ENCODE measurements at places on chromosomes 12 and 14. TPM values are rescaled to one million over a fixed set of nuclear protein-coding genes. Genes with fewer than 3 reads are reported as not detected.

B4GALNT3 gene
- 2.3 TPM for total RNA-seq

KRT72 gene
- not detected for total RNA-seq

SAMD15 gene
- 1.4 TPM for total RNA-seq

TAS2R46 gene
- 0.46 TPM for total RNA-seq

GTF2H3 gene
- total RNA-seq = 40.7 TPM

TPH2 gene
- not detected for total RNA-seq

BCL11B gene
- 0.23 TPM for total RNA-seq

XRCC3 gene
- total RNA-seq = 36.8 TPM

CLEC6A gene
- total RNA-seq = not detected

- H3K4me1 ChIP-seq = no peaks in the 10 kb centered on the region
- no peak overlapping the region for H3K4me3 ChIP-seq
- no peaks in the 10 kb centered on the region for H3K27me3 ChIP-seq
- no peak for DNase-seq
- no peak overlapping the region for H3K27ac ChIP-seq
Measured at GRCh38 chr12:132117558-132117875, 26.6 kb downstream of the DDX51 start.

DNA sequence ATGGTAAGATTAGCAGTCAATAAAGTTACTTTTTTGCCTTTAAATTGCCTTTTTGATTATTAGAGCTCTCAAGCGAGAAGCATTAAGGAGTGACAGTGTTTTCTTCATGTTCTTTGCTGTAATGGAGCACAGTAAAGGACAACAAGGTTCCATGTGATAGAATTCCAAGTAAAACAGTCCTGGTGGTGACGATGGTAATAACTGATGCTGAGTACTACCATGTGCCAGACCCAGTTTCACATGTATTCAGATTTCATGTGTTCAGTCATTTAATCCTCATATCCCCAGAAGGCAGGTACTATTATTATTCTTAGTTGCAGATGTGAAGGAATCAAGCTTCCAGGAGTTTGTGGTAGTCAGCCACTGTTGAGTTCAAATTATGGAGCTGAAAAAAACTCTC lies 79.0 kb downstream of the FRMD6 start:
- DNase-seq = no peak
- H3K4me3 ChIP-seq = no peak overlapping the region
- H3K27me3 ChIP-seq = no peaks in the 10 kb centered on the region

DNA sequence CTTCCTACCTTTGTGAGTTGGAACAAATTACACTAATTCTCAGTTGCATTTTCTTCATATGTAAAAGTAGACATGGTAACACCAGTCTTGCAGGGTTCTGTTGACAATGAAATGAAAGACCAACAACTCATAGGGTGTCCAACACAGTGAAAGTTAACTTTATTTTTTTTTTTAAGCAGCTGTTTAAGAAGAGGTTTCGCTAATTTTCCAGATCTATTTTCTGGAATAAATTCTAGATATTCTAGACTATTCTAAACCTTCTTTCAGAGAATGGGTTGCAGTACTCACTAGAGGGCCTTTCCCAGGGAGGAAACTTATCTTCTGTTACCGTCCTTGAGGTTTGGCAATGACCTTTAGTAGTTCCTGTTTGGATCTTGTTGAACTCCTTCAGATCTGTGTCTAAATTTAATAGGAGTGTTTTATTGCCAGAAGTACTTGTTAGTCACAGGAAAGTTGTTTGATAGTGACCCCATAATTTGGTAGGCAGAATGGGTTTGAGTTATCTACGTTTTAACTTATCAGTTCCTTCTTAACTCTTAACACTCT lies 2.8 kb upstream of the ART4 start:
- H3K27ac ChIP-seq = no peak overlapping the region
- no peak overlapping the region for H3K4me3 ChIP-seq
- no peak for DNase-seq
- H3K36me3 ChIP-seq = no peaks in the 10 kb centered on the region

GRCh38 chr12:43100231-43100630 lies 451.8 kb downstream of the ADAMTS20 start:
- H3K27me3 ChIP-seq = no peaks in the 10 kb centered on the region
- H3K36me3 ChIP-seq = no peaks in the 10 kb centered on the region
- DNase-seq = no peak
- no peak overlapping the region for H3K4me3 ChIP-seq
- H3K4me1 ChIP-seq = no peaks in the 10 kb centered on the region

DNA sequence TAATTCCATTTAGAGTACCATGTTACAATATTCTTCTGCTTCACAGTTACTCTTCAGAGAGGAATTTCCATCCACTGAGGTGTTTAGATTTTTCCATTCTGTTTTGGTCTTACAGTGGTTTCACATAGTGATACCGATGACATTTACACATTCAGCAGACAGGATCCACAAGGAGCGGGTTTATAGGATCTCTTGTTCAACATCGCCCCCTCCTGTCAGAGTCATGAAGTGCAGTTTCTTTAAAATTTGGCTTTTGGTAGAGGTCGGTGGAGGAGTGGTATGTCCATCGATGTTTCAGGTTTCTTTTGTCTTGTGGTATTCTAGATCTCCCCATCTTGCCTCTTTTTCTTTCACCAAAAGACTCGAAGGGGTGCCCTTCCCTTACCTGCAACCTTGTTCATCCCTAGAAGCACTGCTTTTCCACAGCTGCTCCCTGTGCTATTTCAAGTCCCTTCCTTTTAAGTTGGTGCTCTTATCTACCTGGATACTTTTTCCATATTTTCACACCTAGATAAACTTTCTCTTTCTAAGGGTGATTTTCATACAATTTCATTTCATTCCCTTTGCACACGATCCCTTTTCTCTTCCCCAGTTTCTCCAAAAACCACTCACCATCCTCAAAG lies 181.3 kb downstream of the ITPR2 start:
- no peaks in the 10 kb centered on the region for H3K27me3 ChIP-seq
- peak overlapping the region; percentile 5 for H3K27ac ChIP-seq
- peak; percentile 77 for DNase-seq
- H3K4me3 ChIP-seq = no peak overlapping the region
- no peaks in the 10 kb centered on the region for H3K4me1 ChIP-seq
- no peaks in the 10 kb centered on the region for H3K36me3 ChIP-seq

- H3K4me3 ChIP-seq = no peak overlapping the region
- peaks cover 2% of the 10 kb centered on the region for H3K36me3 ChIP-seq
- H3K4me1 ChIP-seq = no peaks in the 10 kb centered on the region
Measured at GRCh38 chr12:112153181-112153892, 28.0 kb downstream of the TRAFD1 start.

DNA sequence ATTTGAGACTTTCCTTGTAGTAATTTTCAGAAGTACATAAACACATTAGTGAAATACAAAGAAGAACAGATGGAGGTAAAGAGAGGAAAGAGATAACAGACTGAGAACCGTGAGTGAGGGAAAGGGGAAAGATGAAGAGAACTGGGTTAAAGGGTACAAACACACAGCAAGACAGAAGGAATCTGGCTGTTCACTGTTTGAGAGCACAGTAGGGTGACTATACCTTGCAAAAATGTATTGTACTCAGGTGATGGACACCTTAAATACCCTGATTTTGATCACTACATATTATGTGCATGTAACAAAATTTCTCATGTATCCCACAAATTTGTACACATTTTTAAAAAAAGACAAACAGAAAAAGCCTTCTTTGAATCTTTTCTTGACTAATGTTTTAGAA lies 2.7 kb upstream of the TRHDE start:
- DNase-seq = no peak
- H3K27me3 ChIP-seq = peaks cover 38% of the 10 kb centered on the region
- H3K27ac ChIP-seq = no peak overlapping the region
- H3K4me1 ChIP-seq = peaks cover 10% of the 10 kb centered on the region
- no peaks in the 10 kb centered on the region for H3K36me3 ChIP-seq

- no peaks in the 10 kb centered on the region for H3K27me3 ChIP-seq
- DNase-seq = no peak
Measured at GRCh38 chr14:101858791-101859537, 97.5 kb downstream of the PPP2R5C start.

GRCh38 chr12:89470741-89471509 lies 53.7 kb downstream of the GALNT4 start:
- H3K27me3 ChIP-seq = no peaks in the 10 kb centered on the region
- no peaks in the 10 kb centered on the region for H3K4me1 ChIP-seq
- H3K4me3 ChIP-seq = no peak overlapping the region
- peak; percentile 33 for DNase-seq
- H3K36me3 ChIP-seq = no peaks in the 10 kb centered on the region

GRCh38 chr14:76726551-76726970 lies 34.7 kb upstream of the VASH1 start:
- DNase-seq = no peak
- peaks cover 2% of the 10 kb centered on the region for H3K27me3 ChIP-seq
- H3K4me1 ChIP-seq = no peaks in the 10 kb centered on the region

DNA sequence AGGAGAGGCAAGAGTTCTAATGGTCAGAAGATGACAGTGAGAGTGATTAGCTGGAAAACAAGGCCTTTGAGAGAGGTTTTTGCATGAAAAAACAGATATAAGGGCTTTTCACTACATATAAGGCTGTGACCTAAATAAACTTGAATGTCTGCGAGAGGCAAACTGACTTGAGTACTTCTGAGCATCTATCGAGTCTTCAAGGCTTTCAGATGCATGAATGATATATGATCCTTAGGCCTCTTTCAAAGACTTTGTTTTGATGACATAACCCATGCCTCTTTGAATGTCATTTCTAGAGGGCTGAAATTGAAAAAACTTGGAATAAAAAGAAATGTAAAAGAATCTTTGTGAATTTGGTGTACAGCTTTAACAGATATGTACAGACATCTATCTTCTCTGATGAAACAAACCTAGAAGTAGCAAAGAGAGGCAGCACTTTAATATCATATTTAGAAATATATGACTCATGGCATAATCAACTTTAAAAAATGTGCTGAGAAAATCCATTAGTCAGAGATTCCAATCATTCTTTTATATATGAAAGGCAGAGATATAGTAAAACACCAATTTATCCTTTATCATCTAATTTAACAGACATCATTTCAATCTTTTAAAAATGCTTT lies 72.6 kb downstream of the PPM1H start:
- no peak overlapping the region for H3K4me3 ChIP-seq
- no peaks in the 10 kb centered on the region for H3K36me3 ChIP-seq
- peak overlapping the region; percentile 19 for H3K27ac ChIP-seq
- H3K27me3 ChIP-seq = no peaks in the 10 kb centered on the region

DNA sequence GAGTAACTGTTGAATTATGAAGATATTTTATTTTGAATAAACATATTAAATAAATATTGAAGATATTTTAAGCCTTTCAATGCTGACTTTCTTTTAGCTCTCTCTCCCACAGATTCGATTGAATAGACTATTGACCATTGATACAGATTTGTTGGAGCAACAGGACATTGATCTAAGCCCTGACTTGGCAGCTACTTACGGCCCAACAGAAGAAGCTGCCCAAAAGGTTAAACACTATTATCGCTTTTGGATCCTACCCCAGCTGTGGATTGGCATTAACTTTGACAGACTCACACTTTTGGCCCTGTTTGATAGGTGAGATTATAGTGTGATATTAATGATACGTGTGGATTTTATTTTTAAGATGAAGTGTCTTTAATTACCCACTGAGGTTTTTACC lies 105.6 kb downstream of the PCNX1 start:
- H3K27ac ChIP-seq = no peak overlapping the region
- H3K4me3 ChIP-seq = no peak overlapping the region
- H3K36me3 ChIP-seq = no peaks in the 10 kb centered on the region

DNA sequence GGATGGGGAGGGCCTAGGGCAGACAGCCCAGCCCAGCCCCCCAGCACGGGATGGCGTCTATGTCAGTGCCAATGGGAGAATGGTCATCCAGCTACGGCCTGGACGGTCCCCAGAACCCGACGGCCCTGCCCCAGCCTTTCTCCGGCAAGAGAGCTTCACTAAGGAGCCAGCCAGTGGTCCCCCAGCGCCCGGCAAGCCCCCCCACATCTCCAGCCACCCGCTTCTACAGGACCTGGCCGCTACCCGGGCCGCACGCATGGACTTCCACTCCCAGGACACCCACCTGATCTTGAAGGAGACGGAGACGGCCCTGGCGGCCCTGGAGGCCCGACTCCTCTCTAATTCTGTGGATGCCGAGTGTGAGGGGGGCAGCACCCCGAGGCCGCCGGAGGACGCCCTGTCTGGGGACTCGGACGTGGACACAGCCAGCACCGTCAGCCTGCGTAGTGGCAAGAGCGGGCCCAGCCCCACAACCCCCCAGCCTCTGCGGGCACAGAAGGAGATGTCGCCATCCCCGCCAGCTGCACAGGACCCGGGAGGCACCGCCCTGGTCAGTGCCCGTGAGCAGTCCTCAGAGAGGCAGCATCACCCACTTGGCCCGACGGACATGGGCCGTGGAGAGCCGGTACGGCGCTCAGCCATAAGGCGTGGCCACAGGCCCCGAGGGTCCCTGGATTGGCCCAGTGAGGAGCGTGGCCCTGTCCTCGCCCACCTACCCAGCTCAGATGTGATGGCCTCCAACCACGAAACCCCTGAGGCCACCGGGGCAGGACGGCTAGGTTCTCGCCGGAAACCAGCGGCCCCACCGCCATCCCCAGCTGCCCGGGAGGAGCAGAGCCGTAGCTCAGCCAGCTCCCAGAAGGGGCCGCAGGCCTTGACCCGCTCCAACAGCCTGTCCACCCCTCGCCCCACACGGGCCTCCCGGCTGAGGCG lies 21.9 kb downstream of the CEP170B start:
- H3K4me3 ChIP-seq = no peak overlapping the region
- no peaks in the 10 kb centered on the region for H3K27me3 ChIP-seq
- DNase-seq = no peak
- H3K27ac ChIP-seq = no peak overlapping the region
- no peaks in the 10 kb centered on the region for H3K36me3 ChIP-seq

DNA sequence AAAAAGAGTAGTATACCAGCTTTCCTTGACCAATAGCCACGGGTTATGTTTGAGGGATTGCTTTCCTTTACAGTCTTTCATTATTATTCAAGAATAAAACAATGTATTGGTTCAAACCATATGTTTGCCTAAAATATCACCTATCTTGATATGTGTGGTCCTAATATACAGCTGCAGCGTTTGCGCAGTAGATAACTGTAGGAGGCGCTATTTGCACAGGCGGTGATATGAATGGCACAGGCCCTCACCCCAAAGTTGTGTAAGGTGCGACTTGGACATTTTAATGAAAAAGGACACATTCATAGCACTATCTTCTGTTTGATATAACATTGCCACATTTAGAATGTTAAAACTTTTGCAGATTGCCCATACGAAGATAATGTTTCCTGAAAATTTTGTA lies 298.4 kb downstream of the TRHDE start:
- no peaks in the 10 kb centered on the region for H3K4me1 ChIP-seq
- DNase-seq = no peak

Measured in Panc1 (cell line).